ENCODE measurements at places on chromosomes 6 and 20. TPM values are rescaled to one million over a fixed set of nuclear protein-coding genes. Genes with fewer than 3 reads are reported as not detected.

GMEB2 gene
- 11.4 TPM for total RNA-seq

TTLL9 gene
- 0.25 TPM for total RNA-seq

PRRT1 gene
- 2.0 TPM for total RNA-seq

OR12D3 gene
- total RNA-seq, result not detected

IYD gene
- 15.3 TPM for total RNA-seq

STMN3 gene
- total RNA-seq, result 19.7 TPM

CD109 gene
- total RNA-seq, result 9.1 TPM

TP53INP2 gene
- 65.9 TPM for total RNA-seq

CEBPB gene
- total RNA-seq, result 86.7 TPM

TAGAP gene
- total RNA-seq, result 4.1 TPM

MAP1LC3A gene
- 61.6 TPM for total RNA-seq

ATP9A gene
- 102 TPM for total RNA-seq

PPP1R10 gene
- total RNA-seq, result 80.3 TPM

ARMH2 gene
- total RNA-seq, result not detected

SLC22A23 gene
- total RNA-seq, result 74.7 TPM

HTR1E gene
- total RNA-seq, result not detected

PRDM1 gene
- 10.5 TPM for total RNA-seq

BEND3 gene
- total RNA-seq, result 3.6 TPM

PHACTR2 gene
- total RNA-seq, result 53.4 TPM

ZC2HC1B gene
- total RNA-seq, result not detected

HDGFL1 gene
- total RNA-seq, result not detected

MYCT1 gene
- 2.3 TPM for total RNA-seq

SIRPG gene
- 1.2 TPM for total RNA-seq

RFX6 gene
- total RNA-seq, result 1.6 TPM

PM20D2 gene
- 17.6 TPM for total RNA-seq

NKX2-4 gene
- total RNA-seq, result not detected

All from mucosa of descending colon (tissue), 3 donors.